ENCODE measurements at places on chromosomes 7 and 10. TPM values are rescaled to one million over a fixed set of nuclear protein-coding genes. Genes with fewer than 3 reads are reported as not detected.

DNA sequence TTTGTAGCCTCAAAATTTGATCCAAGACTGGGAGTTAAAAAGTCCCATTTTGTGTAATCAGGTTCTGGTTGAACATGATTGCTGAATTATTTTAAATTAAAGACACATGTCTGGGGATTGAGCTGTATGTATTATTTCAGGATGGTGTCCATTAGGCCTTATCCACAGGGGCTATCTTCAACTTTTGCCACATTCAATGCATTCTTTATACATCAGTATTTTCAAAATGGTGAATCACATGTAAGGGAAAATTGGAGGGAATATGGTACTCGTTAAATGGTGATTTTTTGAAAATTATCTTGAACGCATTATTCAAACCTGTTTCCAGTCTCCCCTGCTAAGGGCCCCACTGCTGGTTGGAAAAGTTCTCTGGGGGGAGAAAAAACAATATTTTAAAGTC, 367.7 kb upstream of the NPVF start:
- no peak for DNase-seq

- DNase-seq: no peak
Observed at GRCh38 chr10:62620491-62620890, 184.0 kb upstream of the ADO start.

DNA sequence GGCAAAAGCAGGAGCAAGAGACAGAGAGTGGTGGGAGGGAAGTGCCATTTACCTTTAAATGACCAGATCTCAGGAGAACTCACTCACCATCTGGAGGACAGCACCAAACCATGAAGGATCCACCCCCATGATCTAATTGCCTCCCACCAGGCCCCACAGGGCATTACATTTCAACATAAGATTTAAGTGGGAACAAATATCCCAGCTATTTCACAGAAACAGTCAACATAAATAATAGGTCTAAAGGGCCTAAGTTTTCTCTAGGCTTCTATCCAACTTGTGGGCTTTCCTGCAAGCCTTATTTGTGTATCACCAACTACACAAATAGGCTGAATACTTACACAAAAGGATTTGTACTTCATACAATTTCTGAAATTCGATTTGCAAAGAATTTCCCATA, 196.8 kb upstream of the POT1 start:
- DNase-seq: no peak

- no peak for DNase-seq
Observed at GRCh38 chr7:77288676-77289320, 89.2 kb upstream of the FGL2 start.

GRCh38 chr7:30543813-30544525, 39.3 kb upstream of the GGCT start:
- DNase-seq: no peak

DNA sequence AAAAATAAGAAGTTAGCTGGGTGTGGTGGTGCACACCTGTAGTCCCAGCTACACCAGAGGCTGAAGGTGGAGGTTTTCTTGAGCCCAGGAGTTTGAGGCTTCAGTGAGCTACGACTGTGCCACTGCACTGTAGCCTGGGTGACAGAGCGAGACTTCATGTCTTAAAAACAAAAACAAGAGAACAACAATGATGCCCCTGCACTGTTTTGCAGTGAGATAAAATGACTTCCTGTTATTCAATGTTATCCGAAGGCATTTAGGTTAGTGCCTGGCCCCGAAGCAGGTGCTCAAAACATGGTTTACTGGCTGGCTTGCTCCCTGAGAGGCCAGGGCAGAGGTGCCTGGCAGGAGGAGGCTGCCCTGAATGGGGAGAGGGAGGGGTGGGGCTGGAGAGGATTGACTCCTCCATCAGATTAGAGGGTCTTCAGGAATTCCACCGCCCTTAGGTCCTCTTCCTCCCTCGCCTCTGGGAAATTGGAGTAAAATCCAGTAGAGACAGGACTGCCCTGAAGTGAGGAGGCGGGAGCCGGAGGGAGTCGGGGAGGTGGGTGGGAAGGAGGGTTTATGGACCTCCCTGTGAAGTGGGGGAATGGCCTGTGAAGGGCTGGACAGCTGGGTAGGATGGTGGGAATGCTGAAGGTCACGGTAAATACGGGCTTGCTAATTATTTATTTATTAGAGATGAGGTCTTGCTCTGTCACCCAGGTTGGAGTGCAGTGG, 6.8 kb upstream of the CLDN4 start:
- DNase-seq: no peak

DNA sequence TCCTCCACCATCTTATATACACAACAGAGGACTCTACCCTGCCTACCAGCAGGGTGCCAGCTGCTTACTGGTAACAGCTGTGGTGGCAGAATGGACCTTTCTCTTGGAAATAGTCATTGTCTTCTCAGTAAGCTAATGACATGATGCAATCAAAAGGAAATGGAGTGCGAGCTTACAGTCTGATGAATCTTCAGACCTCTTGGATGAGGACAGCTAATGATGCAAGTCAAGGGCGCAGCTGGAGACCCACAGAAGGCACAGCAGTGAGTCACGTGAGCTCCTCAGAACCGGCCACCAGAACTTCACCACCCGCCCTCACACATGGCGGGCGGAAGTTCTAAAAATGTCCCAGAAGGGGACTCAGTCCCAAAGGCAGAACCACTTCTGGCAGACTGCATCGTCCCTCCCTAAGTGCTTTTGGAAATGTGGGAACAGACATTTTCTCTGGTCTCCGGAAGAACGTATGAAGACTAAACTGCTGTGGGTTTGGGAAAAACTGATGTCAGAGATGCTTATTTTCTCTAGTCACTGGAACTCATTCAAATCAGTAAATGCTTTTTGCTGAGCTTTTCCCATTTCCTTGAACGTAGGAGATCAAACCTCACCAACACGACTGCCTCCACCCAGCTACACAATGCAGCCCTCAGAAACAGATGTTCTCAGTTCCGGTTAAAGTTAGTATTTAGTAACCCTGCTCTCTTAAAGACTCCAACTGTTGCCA, 96.4 kb downstream of the FAS start:
- DNase-seq: peak; percentile 99

GRCh38 chr10:10833955-10834354, 183.7 kb upstream of the CELF2 start:
- DNase-seq: no peak

DNA sequence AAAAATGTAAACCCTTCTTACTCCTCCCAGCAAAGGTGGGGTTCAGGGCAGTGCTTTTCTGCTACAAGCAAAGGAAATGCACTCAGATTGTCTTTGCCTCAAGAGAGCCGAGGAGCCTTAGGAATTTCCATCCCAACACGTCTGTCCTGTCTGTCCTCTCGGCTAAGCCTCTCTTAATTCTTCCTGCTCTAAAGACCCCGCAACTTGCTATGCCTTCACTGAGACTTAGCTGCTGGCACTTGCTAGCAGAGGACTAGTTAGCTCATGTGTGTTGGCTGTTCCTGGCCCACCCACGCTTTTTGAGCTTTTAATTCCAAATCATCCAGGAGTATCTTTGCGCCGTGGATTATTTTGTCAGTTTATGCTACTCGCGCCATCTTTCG, 481 bp upstream of the NPM3 start:
- peak; percentile 53 for DNase-seq

- no peak for DNase-seq
Observed at GRCh38 chr10:29479981-29480954, 154.5 kb downstream of the SVIL start.

GRCh38 chr7:130345136-130345535, 520 bp downstream of the CPA5 start:
- no peak for DNase-seq

DNA sequence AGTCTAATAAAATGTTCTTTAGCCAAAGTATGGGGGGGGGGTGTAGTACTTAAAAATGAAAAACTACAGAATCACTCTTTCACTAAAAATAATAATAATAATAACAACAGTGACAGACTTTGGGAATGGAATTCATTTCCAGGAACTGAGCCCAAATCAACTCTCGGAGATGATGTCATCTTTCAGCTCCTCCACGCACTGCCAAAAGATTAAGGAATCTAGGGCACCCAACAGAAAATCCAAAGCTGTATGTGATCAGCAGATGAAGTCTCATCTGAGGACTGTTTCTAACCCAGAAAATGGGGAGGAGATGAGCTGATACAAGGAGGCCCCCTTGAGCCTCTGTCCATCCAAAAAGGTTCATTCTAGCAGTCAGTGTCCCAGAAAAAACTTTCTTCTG, 54.5 kb downstream of the GRB10 start:
- DNase-seq: peak; percentile 80

GRCh38 chr7:105191331-105191730, 177.3 kb downstream of the KMT2E start:
- DNase-seq: no peak

GRCh38 chr10:76305930-76306615, 874.6 kb downstream of the LRMDA start:
- no peak for DNase-seq

DNA sequence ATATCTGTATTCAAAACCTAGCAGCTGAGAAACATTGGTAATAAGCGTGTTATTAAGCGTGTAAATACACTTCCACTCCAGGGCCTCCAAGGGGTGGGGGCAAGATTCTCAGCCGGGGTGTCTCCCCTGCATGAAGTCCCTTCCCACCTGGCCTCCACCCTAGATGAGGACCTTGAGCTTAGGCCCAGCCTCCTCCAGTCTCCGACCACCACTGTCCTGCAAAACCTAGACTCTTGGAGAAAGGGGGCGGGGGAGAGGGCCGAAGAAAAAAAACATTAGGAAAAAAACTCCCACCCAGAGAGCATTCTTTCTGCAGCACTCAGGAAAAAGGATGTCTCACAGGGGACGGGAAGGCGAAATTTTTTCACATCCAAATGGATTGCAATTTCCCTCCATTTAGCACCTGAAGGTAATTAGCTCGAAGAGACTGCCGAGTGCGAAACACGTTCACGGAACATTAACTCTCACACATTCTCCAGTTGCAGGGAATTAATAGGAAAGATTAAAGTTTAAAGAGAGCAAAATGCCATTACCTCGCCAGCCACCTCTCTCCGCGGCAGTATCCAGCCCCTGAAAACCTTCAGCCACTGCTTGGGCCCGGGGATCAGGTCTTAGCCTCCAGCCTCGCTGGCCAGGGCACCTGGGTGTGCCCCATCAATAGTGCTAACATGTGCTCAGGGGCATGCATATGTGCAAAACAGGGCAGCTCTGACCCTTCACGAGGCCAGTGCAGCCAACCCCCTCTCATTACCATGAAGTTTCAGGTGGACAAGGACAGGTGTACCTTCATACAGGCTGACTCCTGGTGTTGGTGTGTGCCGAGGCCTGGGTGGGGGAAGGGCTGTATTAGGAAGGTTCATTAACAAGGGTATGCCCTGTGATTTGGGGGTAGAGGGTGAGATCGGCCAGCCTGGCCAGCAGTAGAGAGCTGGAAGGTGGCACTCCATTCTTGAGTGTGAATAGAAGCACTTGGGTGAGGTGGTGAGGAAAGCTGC, 77.2 kb downstream of the HIF1AN start:
- no peak for DNase-seq

- no peak for DNase-seq
Observed at GRCh38 chr10:29522918-29523317, 111.9 kb downstream of the SVIL start.

- DNase-seq: no peak
Observed at GRCh38 chr10:16384021-16384420, 52.8 kb upstream of the PTER start.

GRCh38 chr10:131162211-131162610, 149.3 kb downstream of the TCERG1L start:
- no peak for DNase-seq

DNA sequence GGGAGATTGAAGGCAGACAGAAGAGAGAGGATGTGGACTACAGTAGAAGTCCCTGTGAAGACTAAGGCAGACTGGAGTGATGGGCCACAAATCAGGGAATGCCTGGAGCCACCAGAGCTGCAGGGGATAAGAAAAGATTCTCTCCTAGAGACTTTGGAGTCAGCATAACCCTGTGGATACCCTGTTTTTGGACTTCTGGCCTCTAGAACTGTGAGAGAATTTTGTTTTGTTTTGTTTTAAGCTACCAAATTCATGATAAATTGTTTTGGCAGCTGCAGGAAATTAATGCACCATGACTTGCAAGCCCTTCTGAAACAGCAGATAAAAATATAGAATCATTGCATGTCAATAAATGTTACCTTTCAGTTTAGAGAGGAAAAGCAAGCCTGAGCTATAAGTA, 41.3 kb downstream of the INHBA start:
- DNase-seq: no peak

GRCh38 chr10:73246322-73246645, 771 bp downstream of the DNAJC9 start:
- peak; percentile 33 for DNase-seq

- DNase-seq: no peak
Observed at GRCh38 chr10:34153663-34154382, 661.3 kb downstream of the PARD3 start.

- peak; percentile 46 for DNase-seq
Observed at GRCh38 chr10:77601488-77601887, 36.1 kb downstream of the KCNMA1 start.

- no peak for DNase-seq
Observed at GRCh38 chr10:20892011-20892585, 5.0 kb downstream of the NEBL start.

GRCh38 chr7:70614237-70615045, 517.5 kb upstream of the GALNT17 start:
- peak; percentile 79 for DNase-seq

DNA sequence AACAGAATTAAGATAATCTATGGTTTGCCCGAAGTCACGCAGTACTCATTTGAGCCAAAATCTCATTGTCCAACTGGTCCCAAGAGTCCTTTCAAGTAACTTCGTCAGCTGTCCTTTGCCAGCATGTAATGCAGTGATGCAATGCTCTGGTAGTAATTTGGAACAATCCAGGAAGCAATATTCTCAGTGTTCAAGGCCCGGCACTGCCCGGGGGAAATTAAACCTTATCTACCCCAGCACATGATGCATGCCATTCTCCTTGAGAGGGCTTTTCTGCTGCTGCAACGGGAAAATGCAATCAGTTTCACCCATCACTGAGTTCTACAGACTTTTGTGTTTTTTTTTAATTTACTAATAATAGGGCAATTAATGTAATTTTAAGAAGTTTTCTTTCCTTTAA, 77.6 kb upstream of the NME8 start:
- DNase-seq: no peak

Gene SORBS1
- 1.3 TPM for polyA plus RNA-seq

Gene ANXA8L1
- polyA plus RNA-seq: 2.0 TPM

Gene PLEKHS1
- not detected for polyA plus RNA-seq

Gene LBX1
- polyA plus RNA-seq: not detected

Gene TCF7L2
- polyA plus RNA-seq: 18.2 TPM

Gene DRGX
- 0.09 TPM for polyA plus RNA-seq

Gene PTPN20
- 0.13 TPM for polyA plus RNA-seq

Gene ADK
- polyA plus RNA-seq: 75.1 TPM

Gene TSPAN12
- 0.70 TPM for polyA plus RNA-seq

Gene KCND2
- 0.23 TPM for polyA plus RNA-seq

Gene TBX20
- polyA plus RNA-seq: not detected

Gene DMTF1
- 18.2 TPM for polyA plus RNA-seq

Gene FUOM
- polyA plus RNA-seq: 21.5 TPM

Gene CHAT
- polyA plus RNA-seq: not detected
